ENCODE measurements at places on chromosomes 12 and 14. TPM values are rescaled to one million over a fixed set of nuclear protein-coding genes. Genes with fewer than 3 reads are reported as not detected.
A peak's percentile ranks its signal among the peaks of the same experiment; 100 is the strongest.

DNA sequence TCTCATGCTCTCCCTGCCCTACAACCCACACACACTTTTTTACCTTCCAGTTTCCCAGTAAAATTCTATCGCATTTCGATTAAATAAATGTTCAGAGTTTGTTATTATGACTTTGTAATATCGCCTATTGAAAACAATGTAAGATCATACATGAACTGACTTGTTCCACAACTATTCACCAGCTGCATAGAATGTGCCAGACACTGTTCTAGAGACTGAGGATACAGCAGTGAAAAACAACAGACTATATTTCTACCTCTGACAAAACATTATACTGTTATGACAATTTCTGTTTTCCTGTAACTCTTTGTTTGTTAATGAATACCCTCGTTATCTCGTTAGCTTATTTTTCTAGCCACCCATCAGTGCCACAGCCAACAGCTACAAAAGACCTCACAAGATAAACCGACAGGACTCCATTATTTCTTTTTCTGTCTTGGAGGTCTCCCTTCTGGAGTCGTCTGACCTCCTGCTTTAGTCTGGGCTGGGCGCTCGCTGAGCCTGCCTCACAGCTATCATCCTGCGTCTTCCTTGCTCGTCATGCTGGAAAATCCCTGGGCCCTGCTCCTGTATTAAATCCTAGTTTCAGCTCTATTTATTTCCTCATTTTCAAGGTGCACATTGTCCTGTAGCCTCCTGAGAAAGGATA, 498.9 kb downstream of the DIO2 start:
- DNase-seq = no peak
- no peaks in the 10 kb centered on the region for H3K27me3 ChIP-seq
- no peaks in the 10 kb centered on the region for H3K36me3 ChIP-seq
- H3K27ac ChIP-seq = no peak overlapping the region
- no peak overlapping the region for H3K4me3 ChIP-seq
- no peaks in the 10 kb centered on the region for H3K4me1 ChIP-seq

DNA sequence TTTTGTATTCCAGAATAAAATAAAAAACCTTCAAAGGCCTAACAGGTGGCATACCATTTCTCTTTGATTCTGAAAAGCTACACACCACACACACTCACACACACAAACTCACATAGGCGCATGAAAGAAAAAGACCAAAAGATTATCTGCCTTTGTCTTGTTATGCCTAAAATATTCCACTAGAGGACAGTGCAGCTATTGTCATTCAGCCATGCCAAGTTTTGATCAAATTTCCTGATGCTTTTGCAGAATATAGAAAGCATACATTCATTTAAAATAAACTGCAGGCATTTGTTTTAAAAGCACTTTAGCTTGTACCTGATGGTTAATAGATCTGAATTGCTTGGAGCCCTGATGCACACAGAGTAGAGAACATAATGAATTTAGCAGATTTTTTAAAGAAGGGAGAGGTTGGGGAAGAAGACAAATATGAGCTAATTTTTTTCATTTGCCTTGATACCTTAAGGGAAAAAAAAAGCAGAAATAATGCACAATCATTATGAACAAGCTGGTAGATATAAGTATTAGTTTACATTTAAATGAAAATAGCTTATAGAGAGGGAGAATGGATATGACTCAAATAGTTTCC, 1766.9 kb upstream of the SEL1L start:
- H3K27me3 ChIP-seq = no peaks in the 10 kb centered on the region
- no peak overlapping the region for H3K27ac ChIP-seq
- H3K4me1 ChIP-seq = no peaks in the 10 kb centered on the region
- H3K36me3 ChIP-seq = no peaks in the 10 kb centered on the region

GRCh38 chr14:74459289-74459946, 33.4 kb upstream of the SYNDIG1L start:
- no peak overlapping the region for H3K4me3 ChIP-seq
- no peaks in the 10 kb centered on the region for H3K4me1 ChIP-seq
- H3K27me3 ChIP-seq = no peaks in the 10 kb centered on the region
- H3K27ac ChIP-seq = no peak overlapping the region
- H3K36me3 ChIP-seq = no peaks in the 10 kb centered on the region

- H3K36me3 ChIP-seq = no peaks in the 10 kb centered on the region
- H3K4me3 ChIP-seq = no peak overlapping the region
- DNase-seq = no peak
- H3K27ac ChIP-seq = no peak overlapping the region
These were observed 277.9 kb upstream of the E2F7 start for GRCh38 chr12:77343291-77343690.

DNA sequence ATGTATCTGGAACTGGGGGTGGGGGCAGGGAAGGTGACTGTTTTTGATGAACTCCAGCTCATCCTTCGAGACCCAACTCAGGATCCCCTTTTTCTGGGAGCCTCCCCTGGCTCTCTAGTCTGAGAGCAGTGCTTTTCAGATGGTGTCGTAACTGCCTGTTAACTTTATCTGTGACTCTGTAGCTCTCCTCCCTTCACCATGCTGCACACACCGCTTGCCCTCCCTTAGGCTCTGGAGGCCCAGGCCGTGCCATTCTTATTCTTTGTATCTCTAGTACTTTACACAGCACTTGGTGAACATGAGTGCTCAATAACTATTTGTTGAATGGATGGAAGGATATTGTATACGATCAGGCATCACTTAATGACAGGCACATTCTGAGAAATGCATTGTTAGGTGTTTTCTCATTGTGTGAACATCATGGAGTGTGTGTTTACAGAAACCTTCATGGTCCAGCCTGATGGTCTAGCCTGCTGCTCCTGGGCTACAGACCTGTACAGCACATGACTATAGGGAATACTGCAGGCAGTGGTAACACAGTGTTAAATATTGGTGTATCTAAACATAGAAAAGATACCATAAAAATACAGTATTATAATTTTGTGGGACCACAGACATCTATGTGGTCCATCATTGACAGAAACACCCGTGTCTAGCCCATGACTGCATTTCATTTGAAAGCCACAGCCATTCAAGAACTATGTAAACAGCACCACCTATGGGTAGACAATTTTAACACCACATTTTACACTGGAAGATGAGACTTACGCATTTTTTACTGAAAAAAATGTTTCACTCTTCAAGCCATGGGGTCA, 91.8 kb downstream of the EML1 start:
- peaks cover 2% of the 10 kb centered on the region for H3K4me1 ChIP-seq
- no peak for DNase-seq
- H3K27me3 ChIP-seq = no peaks in the 10 kb centered on the region

DNA sequence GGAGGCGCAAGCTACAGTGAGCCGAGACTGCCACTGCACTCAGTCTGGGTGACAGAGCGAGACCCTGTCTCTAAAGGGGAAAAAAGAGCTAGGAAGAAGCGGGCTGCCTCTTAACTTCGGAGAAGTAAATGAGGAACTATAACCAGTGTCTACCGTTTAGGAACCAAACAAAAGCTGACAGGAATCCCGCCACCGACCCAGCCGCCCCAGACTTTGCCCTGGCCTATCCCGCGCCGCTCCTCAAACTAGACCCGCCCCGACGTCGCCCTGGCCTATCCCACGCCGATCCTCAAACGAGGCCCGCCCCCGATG, 568 bp upstream of the SIVA1 start:
- no peaks in the 10 kb centered on the region for H3K27me3 ChIP-seq
- H3K36me3 ChIP-seq = no peaks in the 10 kb centered on the region
- H3K4me1 ChIP-seq = peaks cover 22% of the 10 kb centered on the region
- peak overlapping the region; percentile 59 for H3K27ac ChIP-seq
- DNase-seq = no peak

- H3K4me3 ChIP-seq = no peak overlapping the region
- H3K4me1 ChIP-seq = no peaks in the 10 kb centered on the region
- no peaks in the 10 kb centered on the region for H3K36me3 ChIP-seq
- H3K27ac ChIP-seq = no peak overlapping the region
- no peak for DNase-seq
- H3K27me3 ChIP-seq = no peaks in the 10 kb centered on the region
These were observed 451.3 kb downstream of the GLT1D1 start for GRCh38 chr12:129304529-129304928.

- H3K27me3 ChIP-seq = no peaks in the 10 kb centered on the region
- H3K27ac ChIP-seq = no peak overlapping the region
- no peak for DNase-seq
- no peaks in the 10 kb centered on the region for H3K36me3 ChIP-seq
- no peaks in the 10 kb centered on the region for H3K4me1 ChIP-seq
These were observed 95.2 kb upstream of the PCED1B start for GRCh38 chr12:46983959-46984841.

- H3K27ac ChIP-seq = no peak overlapping the region
- no peaks in the 10 kb centered on the region for H3K36me3 ChIP-seq
- H3K4me1 ChIP-seq = no peaks in the 10 kb centered on the region
- no peaks in the 10 kb centered on the region for H3K27me3 ChIP-seq
These were observed 96.6 kb downstream of the CDK17 start for GRCh38 chr12:96303653-96304052.

GRCh38 chr12:14201291-14201690, 164.2 kb upstream of the ATF7IP start:
- no peak for DNase-seq
- no peaks in the 10 kb centered on the region for H3K27me3 ChIP-seq
- H3K4me1 ChIP-seq = peaks cover 14% of the 10 kb centered on the region
- no peaks in the 10 kb centered on the region for H3K36me3 ChIP-seq
- H3K4me3 ChIP-seq = no peak overlapping the region

DNA sequence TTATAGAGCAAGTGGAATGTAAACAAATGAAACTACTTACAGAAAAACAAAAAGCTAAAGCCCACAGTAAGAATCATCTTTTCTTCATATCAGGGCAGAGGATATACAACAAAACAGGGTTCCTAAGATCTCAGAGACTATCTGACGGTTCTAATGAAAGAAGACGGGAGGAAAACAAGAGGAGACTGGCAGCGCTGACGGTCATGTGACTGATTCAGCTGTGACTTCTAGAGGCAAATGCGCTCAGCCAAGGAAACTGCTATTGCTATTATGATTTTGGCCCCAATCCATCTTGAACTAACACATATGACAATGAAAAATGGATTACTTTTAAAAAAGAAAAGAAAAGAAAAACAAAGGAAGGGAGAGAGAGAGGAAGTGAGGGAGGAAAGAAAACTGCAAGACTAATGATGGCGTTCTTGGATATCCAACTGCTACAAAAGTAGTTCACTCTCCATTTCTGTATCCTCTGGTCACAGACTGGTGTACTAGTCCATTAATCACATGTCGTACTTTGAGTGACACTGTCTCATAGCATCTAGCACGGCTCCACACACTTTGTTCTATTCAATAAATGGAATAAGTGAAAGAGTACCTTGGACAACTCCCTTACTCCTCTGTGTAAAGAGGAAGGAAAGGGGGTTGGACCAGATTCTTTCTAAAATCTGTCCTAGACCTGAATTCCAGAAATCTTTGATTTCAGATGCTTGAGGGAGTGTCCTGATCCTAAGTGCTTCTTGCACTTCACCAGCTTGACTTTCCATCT, 119.3 kb downstream of the DAD1 start:
- H3K36me3 ChIP-seq = no peaks in the 10 kb centered on the region
- DNase-seq = no peak
- no peak overlapping the region for H3K27ac ChIP-seq

GRCh38 chr12:47650469-47650868, 55.4 kb downstream of the RPAP3 start:
- no peak for DNase-seq
- peaks cover 16% of the 10 kb centered on the region for H3K4me1 ChIP-seq
- no peaks in the 10 kb centered on the region for H3K36me3 ChIP-seq

Gene SERPINA1
- total RNA-seq = 328 TPM

Gene TAS2R14
- 0.91 TPM for total RNA-seq

Gene RGS6
- 0.15 TPM for total RNA-seq

Gene TMEM179
- 4.6 TPM for total RNA-seq

Gene KLRK1
- total RNA-seq = 0.69 TPM

Gene TMEM233
- not detected for total RNA-seq
